EL (cell line): ENCODE measurements at places on chromosomes 6 and 20.
A peak's percentile ranks its signal among the peaks of the same experiment; 100 is the strongest.

DNA sequence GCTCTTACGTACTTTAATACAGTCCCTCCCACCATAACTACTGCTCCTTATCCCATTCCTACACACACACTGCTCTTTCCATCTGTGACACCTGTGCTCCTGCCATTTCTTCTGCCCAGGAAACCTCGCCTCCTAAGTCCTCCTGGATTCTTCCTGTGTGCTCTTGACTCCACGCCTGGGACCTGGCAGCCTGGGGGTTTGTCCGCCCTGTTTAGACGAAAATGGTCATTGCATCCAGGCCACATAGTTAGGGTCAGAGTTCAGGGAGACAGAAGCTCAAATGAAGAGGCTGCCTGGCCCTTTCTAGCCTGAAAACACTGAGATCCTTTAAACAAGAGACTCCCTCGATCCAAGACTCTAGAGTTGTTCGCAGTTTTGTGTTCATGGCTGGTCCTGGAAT lies 17.4 kb upstream of the CTNNBL1 start:
- no peak for DNase-seq

- DNase-seq = peak; percentile 15
These were observed 38.4 kb downstream of the HS3ST5 start for GRCh38 chr6:114304304-114304887.

DNA sequence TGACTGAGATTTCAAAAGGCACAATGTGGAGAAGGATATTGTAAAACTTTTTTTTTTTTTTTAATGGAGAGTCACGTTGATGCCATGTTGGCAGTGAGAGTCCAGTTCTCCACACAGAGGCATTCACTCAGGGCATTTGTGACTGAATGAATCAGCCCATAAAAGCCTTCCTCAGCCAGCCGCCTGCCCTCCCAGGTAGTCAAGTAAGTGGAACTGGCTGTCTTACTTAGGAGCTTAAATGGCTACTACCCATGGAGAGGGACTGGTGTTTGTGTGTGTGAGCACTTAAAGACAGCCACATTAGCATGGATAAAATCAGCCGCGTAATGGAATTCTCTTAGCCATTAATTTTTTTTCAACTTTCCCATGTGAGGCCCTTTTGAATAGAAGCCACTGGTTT lies 12.6 kb downstream of the AAR2 start:
- no peak for DNase-seq

DNA sequence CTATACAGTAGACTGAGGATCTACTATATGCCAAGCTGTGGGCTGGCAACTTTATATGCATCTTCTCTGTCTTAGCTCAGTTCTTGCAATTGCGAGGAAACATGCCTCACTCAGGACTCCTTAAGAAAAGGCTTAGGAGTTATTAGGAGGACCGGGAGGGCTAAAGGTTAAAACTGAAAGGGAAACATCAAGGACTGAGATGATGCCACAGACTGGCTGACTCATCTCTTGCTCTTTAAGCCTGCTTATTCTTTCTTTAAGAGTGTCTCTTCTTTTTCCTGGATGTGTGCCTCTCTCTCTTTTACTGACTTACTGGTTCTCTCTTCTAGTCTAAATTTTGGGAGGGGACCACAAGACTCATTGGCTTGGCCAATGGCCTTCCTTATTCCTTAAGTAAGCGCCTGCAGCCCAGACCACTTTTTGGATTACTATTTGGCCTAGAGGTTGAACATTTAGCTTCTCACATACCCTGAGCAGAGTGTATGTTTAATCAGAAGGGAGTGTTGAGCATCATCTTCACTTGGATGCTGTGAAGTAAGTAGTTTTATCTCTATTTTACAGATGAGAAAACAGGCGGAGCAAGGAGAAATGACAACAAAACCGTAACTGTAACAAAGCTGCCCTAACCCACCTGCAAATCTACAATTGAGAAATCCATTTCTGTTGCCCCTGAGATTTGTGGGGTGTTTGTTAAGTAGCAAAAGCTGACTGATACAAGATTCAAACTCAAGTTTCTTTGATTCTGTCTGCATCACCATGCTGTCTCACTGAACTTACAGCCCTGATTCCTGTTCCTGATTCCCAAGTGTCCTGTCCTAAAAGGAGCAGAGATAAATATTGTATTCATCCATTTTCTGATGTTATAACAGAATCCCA lies 7.2 kb upstream of the SDC4 start:
- peak; percentile 81 for DNase-seq

DNA sequence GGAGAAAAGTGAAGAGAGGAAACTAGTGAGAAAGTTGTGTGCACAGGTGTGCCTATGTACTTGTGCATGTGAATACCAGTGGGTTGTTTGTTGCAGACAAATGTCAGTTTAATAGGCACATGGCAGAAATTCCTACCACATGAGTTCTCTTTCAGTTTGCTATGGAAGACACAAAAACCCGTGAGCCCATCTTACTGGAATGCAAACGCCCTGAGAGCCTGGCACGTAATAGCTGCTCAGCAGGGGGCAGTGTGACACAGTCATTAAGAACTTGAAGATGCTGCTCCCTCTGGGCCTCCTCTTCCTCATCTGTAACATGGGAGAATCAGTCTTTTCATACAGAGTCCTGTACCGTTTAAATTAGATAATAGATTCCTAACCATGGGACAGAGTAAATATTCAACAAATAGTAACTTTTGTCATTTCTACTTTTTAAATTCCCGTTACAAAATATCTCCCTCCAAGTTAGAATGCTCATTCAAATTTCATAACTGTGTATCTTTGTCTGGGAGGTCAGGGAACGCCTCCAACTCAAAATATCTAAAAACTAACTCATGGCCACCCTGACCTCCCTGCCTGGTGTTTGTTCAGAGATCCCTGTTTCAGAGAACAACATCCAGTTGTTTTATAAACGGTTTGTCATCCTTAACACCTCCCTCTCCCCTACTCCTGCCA lies 802.9 kb downstream of the MAFB start:
- peak; percentile 96 for DNase-seq

DNA sequence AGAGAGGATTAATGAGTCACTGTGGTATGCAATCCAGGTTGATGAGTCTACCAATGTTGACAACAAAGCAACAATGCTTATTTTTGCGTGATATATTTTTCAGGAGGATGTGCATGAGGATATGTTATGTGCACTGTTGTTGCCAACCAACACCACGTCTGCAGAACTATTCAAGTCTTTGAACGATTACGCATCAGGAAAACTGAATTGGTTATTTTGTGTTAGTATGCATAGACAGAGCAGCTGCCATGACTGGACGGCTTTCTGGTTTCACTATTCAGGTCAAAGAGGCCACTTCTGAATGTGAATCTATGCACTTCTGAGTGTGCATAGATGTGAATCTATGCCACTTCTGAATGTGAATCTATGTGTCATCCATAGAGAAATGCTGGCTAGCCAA lies 134.0 kb upstream of the GRIK2 start:
- DNase-seq = peak; percentile 1
